ENCODE measurements at places on chromosomes 12 and 14.
A peak's percentile ranks its signal among the peaks of the same experiment; 100 is the strongest.

DNA sequence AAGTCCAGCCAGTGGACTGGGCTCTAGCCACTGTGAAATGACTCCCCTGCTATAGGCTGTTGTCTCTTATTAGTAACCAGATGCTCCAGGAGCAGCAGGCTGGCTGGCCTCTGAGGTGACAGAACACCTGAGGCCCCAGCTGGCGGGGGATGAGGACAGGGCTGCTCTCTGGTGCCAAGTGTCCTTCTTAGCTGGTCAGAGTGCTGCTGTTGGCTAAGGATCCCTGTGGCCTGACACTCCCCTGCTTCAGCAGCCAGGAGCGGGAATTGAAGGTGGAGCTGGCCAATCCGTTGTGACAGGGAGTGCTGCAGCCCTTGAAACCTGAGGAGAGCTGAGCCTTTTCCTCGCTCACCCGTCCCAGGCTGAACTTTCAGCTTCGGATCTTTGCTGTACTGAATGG lies 30.7 kb downstream of the TMEM229B start:
- DNase-seq = no peak

DNA sequence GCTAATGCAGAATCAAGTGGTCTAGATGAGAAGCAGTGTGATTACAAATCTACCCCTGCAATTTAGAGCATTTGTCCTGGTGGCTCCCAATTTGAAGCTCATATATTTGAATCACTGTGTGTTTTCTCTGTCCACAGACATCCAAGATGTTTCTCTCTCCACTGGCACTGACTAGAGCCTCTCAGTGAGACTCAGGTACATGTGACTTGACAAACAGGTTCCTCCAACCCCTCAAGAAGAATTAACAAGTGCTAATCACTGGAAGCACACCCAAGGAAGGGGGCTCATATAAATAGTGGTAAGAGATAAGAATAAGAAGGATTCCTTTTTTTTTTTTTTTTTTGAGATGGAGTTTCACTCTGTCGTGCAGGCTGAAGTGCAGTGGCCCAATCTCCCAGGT lies 20.5 kb downstream of the OR10G2 start:
- DNase-seq = no peak

GRCh38 chr12:59067083-59067482 lies 146.8 kb upstream of the LRIG3 start:
- no peak for DNase-seq

GRCh38 chr14:72699852-72700257 lies 194.0 kb downstream of the DPF3 start:
- no peak for DNase-seq

- no peak for DNase-seq
These were observed 46.2 kb downstream of the ABCC9 start for GRCh38 chr12:21894792-21895595.

DNA sequence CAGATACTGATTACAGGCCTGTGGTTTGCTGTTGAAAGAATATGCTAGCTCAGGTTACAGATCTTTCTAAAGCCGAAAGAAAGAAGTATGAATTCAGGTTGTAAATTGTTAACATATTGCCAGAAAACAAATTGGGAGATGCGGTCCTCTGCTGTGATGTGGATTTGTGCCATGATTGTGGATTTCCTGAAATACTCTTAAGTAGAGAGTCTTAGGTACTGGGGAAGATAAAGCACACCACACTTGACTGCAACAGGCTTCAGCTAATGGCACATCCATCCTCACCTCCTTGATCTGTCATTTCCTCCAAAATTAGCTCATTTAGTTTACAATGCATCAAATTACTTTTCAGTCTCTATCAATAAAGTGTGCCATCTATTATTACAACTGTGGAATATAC lies 279.2 kb downstream of the SYT1 start:
- DNase-seq = no peak

- no peak for DNase-seq
These were observed 138.1 kb downstream of the BCL11B start for GRCh38 chr14:99133636-99134515.

DNA sequence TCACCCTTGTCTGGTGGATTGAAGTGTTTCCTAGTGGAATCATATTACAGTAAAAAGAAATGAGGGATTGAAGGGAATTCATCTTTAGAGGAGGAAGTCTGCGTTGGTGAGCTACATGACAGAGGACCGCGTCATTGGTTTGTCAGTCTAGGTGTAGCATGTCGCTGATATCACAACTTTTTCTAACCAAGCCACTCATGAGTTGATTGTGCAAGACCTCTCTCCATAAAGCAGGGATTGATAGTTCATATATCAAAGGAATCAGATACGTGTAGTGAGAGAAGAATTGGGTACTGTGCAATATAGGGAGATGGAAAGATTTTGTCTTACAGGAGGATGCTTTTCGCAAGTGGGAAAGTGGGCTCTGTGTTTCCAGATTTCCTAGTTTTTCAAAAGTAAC lies 3.0 kb upstream of the FBXO33 start:
- no peak for DNase-seq

GRCh38 chr12:76192416-76192815 lies 107.9 kb upstream of the NAP1L1 start:
- DNase-seq = no peak

- no peak for DNase-seq
These were observed 55.4 kb downstream of the GRIP1 start for GRCh38 chr12:66623455-66623854.

DNA sequence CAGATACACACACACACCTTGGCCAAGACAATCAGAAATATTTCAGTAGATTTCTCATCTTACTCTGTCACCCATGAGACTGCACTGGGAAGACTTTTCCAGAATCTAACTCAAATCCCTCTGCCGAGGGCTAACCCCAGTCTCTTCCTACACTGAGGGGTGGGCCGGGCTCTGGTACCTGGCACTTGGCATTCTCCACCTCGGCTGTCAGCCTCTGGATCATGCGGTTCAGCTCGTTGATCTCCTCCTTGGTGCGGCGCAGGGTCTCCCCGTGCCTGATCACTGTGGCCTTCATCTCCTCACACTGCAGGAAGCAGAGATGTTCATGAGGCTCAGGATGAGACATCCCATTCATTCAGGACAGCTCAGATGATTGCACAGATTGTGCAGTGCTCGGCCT lies 4.9 kb downstream of the KRT83 start:
- DNase-seq = no peak

DNA sequence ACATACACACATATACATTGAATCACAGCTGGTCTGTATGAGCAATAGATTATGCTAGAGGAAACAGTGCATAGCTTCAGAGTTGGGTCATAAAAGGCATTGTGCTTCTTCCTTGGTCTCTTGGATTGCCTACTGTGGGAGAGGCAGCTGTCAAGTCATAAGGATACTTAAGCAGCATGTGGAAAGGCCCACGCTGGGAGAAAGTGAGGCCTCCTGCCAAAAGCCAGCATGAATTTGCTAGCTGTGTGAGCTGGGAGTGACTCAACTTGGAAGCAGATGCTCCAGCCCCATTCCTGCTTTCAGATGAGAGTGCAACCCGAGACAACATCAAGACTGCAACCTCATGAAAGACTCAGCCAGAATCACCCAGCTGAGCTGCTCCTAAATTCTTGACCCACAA lies 311.9 kb upstream of the TBX3 start:
- no peak for DNase-seq

DNA sequence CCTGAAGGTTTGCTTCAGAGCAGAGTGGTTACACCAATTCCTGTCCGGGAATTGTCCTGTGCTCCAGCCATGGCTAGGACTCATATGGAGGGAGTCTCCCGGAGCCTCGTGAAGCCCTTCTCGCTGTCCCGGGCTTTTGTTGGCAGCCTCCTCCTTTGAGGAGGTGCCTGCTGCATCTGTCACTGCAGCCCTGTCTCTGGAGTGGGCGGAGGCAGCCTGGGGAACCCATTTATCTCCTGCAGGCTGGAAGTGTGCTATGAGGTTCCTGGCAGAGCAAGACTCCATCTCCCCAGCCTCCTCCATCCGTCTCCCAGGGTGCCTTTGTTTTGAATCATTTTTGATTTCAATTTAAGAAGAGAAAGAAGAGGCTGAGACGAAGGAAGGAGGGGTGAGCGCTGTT lies 355.3 kb downstream of the GLT1D1 start:
- DNase-seq = no peak

- DNase-seq = no peak
These were observed 82.7 kb downstream of the GAS2L3 start for GRCh38 chr12:100656141-100656540.

- DNase-seq = no peak
These were observed 585.6 kb downstream of the GALC start for GRCh38 chr14:87407344-87407743.

DNA sequence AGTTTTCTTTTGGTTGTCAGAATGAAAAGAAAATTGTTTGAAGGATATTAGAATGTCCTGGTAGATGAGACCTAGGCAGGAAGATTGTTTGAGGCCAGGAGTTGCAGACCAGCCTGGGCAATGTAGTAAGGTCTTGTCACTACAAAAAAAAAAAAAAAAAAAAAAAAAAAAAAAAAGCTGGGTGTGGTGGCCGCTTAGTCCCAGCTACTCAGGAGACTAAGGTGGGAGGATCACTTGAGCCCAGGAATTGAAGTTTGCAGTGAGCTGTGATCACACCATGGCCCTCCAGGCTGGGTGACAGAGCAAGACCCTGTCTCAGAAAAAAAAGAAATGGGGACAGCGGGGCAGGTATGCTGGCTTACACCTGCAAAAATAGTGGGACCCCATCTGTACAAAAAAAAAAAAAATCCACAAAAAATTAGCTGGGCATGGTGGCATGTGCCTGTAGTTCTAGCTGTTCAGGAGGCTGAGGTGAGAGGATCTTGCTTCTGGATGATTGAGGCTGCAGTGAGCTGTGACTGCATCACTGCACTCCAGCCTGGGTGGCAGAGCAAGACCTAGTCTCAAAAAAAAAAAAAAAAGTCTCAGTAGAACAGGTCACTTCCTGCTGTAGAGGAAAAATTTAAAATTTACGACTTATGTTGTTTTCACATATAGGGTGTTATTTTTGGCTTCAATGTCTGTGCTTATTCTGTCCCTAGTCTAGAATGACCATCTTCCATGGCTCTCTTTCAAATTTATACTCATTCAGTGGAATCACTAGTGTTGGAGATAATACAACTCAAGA lies 70.7 kb downstream of the PPHLN1 start:
- no peak for DNase-seq

DNA sequence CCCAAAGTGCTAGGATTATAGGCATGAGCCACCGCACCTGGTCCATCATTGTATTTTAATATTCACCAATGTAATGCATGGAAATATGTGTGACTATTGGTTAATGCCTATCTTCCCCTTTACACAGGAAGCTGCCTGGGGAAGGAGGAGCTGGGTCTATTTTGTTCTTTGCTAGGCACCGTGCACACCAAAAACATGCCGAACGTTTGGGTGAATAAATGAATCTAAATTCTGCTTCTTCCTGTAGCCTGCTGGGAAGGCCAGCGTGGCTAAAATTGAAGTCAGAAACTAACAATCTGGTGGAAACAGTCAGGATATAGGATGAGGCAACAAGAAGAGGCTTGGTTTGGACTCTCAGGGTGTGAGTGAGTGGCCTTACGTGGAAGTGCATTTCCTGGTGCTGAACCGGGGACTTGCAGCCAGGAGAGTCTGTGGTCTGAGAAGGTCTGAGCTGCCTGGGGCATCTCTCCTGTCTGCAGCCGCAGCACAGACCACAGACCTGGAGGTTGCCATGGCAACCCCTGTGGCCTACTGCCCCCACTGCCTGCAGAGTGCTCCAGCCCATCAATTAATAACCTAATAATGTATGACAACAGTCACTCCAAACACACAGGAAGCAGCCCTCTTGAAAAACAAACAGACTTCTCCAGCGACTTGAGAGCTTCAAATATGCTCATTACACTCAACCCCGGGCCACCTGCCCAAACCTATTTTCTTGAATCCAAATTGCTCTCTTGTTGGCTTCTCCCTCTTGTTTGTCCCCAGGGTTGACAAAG lies 5.5 kb upstream of the GPR68 start:
- DNase-seq = peak; percentile 67

- DNase-seq = no peak
These were observed 33.6 kb upstream of the TDRD9 start for GRCh38 chr14:103894723-103895059.

DNA sequence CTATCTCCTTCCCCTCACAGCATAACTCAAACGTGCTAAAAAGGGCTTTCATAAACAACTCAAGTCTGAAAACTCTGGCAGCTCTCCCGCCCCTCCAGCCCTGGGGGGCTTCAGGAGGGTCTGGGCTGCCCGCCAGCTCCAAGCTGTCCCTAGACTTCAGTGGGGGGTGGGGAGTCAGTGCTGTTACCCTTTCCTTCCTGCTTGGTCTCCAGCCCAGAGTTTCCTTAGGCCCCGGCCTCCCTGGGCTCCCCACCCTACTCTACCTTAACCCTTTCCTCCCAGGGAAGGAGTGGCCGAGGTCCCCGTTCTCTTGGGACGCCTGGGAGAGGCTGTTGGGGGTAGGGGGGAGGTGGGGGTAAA lies 530 bp upstream of the NYNRIN start:
- DNase-seq = no peak

DNA sequence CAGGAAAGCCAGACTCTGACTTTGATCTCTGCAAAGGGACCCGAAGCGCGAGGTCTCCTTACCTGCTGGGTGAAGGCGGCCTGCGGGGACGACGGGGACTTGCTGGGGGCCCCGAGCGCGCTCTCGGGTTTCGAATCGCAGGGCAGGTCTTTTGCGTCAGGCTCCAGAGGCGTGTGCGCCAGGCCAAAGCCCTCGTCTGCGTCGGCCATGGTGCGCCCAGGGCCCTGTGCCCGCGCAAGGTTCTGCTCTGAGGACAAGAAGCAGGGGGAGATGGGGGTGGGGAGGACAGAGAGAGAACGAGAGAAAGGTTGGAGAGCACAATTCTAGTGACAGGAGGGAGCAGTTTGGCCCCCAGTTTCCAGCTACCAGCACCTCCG lies 2.3 kb downstream of the TBX5 start:
- no peak for DNase-seq

DNA sequence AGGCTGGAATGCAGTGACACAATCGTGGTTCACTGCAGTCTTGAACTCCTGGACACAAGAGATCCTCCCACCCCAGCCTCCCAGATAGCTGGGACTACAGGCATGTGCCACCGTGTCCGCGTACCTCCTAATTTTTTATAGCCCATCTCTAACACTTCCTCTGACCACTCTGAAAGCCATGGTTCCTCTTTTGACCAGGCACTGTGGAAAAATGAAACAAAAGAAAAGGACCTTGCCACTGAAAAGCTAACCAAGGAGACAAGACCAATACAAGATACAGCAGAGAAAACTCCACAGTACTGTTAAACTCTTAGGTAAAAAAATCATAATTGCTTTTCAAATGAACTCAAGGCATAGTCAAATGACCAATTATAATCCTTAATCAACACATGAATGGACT lies 233.3 kb downstream of the NEDD1 start:
- no peak for DNase-seq
